ENCODE measurements at places on chromosomes 7 and 10.

- no peak for DNase-seq
These were observed 832.1 kb downstream of the SORCS3 start for GRCh38 chr10:105473170-105473569.

- no peak for DNase-seq
These were observed 29.3 kb downstream of the DNAJC12 start for GRCh38 chr10:67808704-67809103.

DNA sequence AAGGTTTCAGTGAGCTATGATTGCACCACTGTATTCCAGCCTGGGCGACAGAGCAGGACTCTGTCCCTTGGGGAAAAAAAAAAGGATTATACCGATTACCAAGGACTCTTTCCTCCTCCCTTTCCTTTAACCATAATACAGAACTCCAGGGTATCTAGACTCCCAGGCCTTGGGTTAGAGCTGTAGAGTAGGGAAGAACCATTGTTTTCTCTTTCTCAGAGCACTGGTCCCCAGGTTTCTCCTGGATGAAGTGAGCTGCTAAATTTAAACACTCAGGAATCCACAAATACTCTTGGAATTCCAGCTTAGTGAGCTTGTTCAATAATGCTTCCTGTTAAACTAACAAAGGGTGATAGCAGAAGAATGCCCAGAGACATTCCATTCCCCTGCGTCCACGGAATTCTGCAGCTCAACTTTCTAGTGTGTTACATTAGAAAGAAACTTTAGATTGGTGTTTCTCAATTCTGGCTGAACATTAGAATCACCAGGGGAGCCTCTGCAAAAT lies 14.6 kb upstream of the RPEL1 start:
- DNase-seq, result peak; percentile 68

GRCh38 chr10:96208271-96208670 lies 63.1 kb downstream of the BLNK start:
- DNase-seq, result no peak

GRCh38 chr7:32936689-32937088 lies 20.6 kb upstream of the FKBP9 start:
- no peak for DNase-seq

- no peak for DNase-seq
These were observed 5.5 kb upstream of the LZTS2 start for GRCh38 chr10:100993986-100994708.

GRCh38 chr7:141558544-141559183 lies 7.5 kb downstream of the AGK start:
- no peak for DNase-seq

DNA sequence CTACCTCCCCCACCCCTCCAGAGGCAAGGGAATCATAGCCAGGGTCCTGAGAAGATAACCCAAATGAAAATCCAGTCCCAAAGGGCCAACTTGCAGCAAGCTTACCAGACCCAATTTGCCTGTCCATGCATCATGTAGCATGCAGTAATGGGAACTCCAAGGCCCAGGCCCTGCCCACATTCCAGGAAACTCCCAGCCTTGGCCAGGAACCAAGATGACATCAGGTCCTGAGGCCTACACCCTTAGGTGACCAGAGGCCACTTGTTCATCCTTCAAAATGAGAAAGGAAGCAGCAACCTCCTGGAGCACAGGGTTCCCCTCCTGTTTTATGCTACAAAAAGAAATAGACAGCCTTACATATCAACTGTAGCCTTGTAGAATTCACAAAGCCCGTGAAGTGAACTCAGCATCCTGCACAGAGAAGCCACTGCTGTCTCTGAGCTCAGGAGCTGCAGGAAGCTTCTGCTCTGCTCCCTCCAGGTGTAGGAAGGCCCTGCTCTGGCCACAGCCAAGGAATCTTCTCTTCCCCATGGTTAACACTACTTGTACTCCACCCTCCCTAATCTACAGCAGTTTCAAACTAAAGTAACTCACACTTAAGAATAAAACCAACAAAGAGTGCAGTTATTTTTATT lies 30.3 kb upstream of the GRB10 start:
- peak; percentile 84 for DNase-seq

DNA sequence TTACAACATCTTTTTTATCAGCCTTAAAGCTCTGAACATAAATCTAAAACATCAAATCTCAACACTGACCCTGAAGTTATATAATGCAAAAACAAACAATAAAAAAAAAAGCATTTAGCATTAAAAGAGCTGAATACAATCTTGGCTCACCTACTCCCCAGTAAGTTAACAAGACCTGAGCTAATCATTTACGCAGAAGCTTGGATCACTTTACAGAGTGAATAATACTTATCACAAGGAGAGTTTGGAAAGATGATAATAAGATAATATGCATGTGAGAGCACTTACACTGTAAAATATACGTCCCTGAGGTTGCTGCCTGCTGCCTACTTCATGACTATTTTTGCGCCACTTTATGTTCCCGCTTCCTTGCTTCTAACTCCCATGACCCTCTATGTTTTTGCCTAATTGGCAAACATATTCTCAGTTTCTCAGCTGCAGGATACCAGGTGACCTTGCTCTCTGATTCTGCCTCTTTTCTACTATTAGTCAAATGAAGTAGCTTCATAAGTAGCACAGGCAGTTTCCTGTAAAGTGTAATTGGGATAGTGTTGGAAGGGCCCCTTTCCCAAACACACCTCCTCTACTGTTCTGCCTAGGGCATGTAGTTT lies 333.6 kb downstream of the LRRTM3 start:
- peak; percentile 37 for DNase-seq

DNA sequence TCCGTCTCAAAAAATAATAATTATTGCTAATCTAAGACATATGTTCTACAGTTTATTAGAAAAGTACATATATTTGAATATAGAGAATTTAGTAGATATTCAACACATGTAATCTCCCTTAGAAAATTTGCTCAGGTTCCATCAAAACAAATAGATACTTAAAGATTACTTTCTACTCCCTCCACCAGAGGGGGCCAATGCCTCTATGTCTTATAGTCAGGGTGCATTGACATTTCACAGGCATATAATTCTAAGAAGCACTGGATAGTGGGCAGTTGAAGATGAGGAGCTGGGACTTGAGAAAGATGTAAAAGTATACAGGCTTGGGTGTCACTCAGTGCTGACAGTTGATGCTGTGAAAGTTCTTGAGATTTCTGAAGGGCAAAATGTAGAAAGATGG lies 301.6 kb upstream of the HPS1 start:
- peak; percentile 21 for DNase-seq

GRCh38 chr7:99258501-99258900 lies 14.1 kb upstream of the MYH16 start:
- no peak for DNase-seq

GRCh38 chr7:6268023-6268900 lies 4.2 kb downstream of the CYTH3 start:
- DNase-seq, result peak; percentile 73

GRCh38 chr10:43340619-43341018 lies 30.8 kb upstream of the FXYD4 start:
- peak; percentile 67 for DNase-seq

GRCh38 chr7:125425506-125425905 lies 495.9 kb upstream of the POT1 start:
- DNase-seq, result no peak
